T-helper 2 cell (primary cell): ENCODE measurements at places on chromosomes 3 and 15.

DNA sequence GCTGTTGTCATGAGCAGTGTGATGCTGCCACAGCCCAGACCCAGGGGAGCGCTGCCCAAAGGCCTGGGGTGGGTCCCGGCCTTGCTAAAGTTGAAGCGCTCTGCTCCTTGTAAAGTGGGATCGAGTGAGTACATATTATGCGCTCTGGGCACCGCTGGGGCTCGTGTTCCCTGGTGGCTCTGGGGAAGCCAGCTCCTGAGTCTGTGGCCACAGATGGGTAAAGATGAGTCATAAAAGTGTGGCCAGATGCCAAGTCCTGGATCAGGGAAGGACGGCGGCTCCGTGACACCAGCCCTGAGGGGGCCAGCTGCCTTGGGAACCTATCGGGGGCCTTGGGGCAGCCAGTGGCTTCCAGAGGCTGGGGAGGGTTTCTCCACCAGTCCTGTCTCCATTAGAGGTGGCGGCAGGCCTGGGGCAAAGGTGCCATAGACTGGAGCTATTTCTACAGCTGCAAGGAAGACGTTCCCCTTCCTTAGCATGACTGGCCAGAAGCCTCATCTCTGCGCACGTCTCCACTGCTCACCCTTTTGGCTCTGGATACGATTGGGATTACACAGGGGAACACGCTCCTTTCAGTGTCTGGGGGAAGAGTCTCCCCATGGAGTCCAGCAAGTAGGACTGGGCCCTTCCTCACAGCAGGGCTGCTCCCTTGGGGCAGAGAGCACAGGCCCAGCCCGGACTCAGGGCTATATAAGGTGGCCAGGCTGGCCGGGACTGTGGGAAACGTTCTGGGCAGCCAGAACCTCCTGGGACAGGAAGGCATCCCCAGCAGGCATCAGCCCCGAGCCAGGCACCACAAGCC lies 1.2 kb upstream of the ITIH4 start:
- DNase-seq, result no peak

DNA sequence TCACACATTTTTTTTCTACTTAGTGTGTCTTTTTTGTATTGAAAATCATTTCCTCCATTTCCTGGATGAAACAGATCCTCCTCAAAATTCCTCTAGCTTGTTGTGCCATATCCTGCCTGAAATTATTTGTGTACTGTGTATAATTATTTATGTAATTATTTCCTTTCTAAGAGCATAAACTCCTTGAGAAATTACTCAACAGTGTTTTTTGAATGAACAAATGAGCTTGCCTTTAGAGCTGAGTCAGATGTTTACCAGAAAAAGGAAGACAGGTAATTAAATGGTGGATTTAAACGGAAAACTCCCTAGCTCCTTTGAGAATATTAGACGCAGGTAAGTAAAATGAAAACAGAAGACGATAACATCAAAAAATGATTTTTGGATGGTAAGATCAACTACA lies 13.2 kb upstream of the SECISBP2L start:
- DNase-seq, result no peak

DNA sequence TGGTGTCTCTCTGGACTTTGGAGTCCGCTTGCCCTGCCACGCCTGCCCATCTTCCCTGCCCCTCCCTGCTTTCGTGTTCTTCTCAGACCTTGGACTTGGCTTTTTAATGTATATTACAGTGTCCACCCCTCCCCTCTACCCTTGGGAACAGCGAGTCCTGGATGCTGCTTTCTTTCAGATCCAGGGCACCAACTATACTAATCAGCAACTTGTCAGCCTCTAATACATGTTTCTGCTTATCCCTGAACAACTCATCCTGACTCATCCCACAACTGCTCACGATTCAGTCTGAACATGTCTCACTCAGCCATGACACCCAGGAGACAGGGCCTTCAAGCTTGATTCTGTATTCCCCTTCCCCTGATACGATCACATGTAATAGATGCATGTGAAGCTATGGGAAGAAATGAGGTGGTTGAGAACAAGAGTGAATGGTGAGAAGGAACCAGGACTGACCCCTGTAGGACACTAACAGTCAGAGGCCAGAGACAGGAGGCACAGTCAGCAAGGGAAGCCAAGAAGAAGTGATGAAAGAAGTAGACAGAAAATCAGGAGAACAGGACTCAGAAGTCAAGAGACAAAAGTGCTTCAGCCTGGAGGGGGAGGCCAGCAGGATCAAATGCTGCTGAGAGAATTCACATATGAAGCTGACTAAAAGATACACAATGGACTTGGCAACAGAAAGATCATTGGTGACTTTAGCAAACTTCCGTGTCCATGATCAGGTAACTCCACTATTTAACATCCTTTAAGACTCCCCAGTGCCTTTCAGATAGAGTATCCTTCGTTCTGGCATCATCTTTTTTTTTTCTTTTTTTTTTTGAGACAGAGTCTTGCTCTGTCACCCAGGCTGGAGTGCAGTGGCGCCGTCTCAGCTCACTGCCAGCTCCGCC lies 35.4 kb downstream of the BCL2L10 start:
- peak; percentile 41 for DNase-seq

GRCh38 chr3:154758109-154758868 lies 321.8 kb upstream of the MME start:
- DNase-seq, result no peak

DNA sequence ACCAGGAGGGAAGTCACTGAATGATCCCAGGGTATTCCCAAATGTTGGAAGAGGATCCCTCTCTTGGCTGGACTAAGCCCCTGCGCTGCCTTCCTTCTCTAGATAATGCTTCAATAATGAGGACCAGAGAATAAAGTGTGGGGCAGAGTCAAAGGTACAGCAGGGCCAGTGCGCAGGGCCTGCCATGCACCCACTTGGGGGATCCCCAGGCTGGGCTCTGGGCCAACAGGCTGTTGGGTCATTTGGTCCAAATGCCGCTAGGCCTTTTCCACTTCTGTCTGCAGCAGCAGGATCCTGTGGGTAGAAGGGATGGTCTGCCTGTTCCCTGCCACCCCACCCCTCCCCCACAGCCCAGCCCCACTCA lies 5.7 kb upstream of the CLK3 start:
- DNase-seq, result no peak

- no peak for DNase-seq
These were observed 41.5 kb downstream of the CP start for GRCh38 chr3:149180057-149180573.

GRCh38 chr15:49758856-49759255 lies 138.0 kb downstream of the DTWD1 start:
- DNase-seq, result no peak

DNA sequence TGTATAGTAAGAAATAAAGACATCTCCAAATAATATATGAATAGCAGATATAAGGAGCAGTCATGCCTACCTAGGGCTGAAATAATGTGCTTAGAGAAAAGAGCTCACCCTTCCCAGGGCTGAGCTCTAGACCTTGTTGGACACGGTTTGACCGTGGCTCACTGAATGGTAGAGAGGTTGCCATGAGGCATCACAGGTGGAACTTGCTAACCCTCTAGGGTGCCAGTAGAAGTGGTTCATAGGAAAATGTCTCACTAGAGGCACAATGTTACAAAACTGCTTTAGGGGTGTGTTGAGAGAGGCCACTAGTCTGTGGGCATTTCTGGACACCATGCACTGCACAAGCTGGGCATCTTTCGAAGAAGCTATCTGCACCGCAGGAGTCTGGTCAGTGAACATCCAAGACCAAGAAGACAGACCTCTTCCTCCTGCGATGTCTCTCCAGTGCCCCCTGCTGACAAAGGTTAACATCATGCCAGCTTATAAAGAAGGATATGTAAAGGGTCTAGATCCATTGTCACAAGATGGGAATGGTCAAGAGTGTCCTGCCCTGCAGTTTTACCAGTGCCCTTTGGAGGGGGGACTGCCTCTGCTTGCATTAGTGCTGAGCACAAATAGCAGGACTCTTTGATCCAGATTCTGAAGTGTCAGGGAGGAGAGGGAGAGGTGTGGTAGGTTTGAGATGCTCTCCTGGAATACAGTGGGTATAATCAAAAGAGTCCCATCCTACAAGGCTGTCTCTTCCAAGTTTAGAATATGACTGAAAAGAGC lies 266.8 kb downstream of the ZNF385D start:
- DNase-seq, result no peak

DNA sequence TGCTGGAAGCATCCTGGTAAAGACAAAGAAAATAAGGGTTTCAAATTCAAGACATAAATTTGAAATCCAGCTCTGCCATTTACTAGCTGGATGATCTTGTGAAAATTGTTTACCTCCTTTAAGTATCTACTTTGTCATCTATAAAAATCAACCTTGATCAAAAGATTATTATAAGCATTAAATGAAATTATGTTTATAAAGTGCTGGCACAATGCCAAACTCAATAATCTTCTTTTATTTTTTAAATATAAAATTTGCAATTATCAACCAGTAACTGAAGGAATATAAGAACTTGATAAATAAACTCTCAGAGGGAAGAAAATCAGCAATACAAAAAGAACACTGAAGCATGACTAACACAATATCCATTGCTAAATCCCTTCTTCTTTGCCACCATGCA lies 25.8 kb downstream of the C3orf33 start:
- no peak for DNase-seq

DNA sequence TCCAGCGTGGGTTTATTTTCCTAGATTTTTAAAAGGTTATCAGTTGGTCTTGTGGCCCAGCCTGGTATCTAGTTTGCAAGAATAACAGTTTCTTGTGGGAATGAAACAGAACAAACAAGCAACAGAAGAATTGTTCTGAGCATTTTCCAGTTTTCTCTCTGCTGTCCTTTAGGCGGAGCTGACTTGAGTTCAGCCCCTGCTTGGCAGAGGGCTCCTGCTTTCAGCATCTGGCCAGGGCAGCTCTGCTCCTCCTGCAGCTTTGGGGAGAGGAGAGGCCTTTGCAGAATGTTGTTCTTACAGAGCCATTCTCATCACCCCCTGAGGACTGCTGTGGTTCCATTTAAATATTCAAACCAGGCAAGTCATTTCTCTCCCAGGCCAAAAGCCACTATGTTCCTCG lies 117.7 kb downstream of the ALDH1A2 start:
- DNase-seq, result no peak
